ENCODE measurements at places on chromosomes 1 and 21. TPM values are rescaled to one million over a fixed set of nuclear protein-coding genes. Genes with fewer than 3 reads are reported as not detected.

Gene PKN2
- 45.8 TPM for total RNA-seq

Gene SLC26A9
- total RNA-seq: 21.7 TPM

Gene TSPAN2
- 6.1 TPM for total RNA-seq

Gene EFNA3
- 1.0 TPM for total RNA-seq

Gene ADGRL4
- 31.9 TPM for total RNA-seq

Gene ZBTB21
- 17.8 TPM for total RNA-seq

Gene NENF
- 45.6 TPM for total RNA-seq

Gene DDX20
- 10.9 TPM for total RNA-seq

Gene PI4KB
- total RNA-seq: 65.0 TPM

DNA sequence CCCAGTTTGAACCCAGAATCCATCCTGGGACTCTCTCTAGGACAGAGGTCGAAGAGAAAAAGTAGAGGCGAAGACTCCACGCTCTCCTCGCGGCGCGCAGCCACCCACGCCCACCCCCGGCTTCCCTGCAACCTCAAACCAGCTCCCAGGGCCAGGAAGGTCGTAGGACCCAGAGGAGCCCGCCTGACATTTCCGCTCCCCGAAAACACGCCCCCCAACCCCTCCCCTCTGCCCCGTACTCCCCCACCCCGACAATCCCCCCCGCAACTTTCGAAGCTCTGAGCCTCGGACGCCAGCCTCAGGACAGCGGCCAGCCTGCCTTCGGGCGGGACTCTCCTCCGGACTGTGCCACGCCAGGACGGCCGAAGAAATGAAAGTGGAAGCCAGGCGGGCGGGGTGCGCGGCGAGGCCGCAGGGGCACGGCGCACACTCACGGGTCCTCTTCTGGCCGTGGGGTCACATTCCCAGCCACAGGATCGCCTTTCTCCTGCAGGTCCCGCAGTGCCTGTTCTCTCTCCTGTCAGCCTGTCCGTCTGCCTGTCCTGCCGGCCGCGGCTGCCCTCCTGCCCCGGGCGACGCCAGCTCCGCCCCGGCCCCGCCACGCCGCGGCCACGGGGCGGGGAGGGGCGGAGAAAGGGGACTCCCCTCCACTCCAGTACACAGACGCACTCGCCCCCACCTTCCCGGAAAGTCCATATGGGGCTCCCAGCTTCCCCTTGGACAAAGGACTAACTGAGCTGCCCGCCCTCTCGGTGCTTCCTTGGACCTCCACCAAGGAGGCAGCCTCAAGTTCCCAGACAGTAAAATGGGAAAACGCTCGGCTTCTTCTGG, at the start of gene MOB3C:
Gene MOB3C, minus strand, starts transcription at position 535 of the 831 bp plus-strand sequence. CDS start 3,490 bp downstream, outside the sequence.
- no peaks in the 10 kb centered on the region for H3K27me3 ChIP-seq
- H3K27ac ChIP-seq: peak within 1 kb of the TSS; percentile 88
- H3K4me1 ChIP-seq: peaks cover 49% of the 10 kb centered on the region
- peak; percentile 91 for DNase-seq

DNA sequence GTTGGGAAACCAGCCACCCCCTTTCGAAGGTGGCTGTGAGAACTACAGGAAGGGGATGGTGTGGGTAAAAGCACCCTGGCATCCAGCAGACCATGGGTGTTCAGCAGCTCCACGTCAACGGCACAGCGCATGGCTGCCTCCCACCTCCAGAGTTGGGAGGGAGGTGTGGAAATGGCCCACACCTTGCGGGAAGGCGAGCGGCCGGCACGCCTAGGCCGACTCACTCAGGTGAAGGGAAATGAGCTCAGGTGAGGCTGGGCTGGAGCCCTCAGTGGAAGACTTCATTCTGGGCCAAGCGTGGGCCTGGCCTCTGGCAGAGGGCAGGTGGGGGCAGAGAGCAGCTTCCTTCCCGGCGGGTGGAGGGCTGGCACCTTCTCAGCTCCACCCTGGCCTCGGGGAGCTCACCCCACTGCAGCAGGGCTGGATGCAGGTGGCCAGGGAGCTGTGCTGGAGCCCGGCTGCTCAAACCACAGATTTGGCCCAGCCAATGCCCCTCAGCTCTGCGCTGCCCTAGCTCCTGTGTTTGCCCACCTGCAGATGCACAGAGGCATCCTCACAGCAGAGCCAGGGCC, 24.8 kb upstream of the ALDH4A1 start:
- peak overlapping the region; percentile 19 for H3K4me3 ChIP-seq
- no peaks in the 10 kb centered on the region for H3K36me3 ChIP-seq
- H3K27ac ChIP-seq: peak overlapping the region; percentile 84
- no peaks in the 10 kb centered on the region for H3K27me3 ChIP-seq

GRCh38 chr1:43949678-43950077, 2.9 kb downstream of the IPO13 start:
- no peak overlapping the region for H3K4me3 ChIP-seq
- no peaks in the 10 kb centered on the region for H3K36me3 ChIP-seq
- H3K27me3 ChIP-seq: no peaks in the 10 kb centered on the region
- DNase-seq: no peak

- no peak for DNase-seq
- no peak overlapping the region for H3K4me3 ChIP-seq
- no peaks in the 10 kb centered on the region for H3K27me3 ChIP-seq
- no peak overlapping the region for H3K27ac ChIP-seq
Observed at GRCh38 chr1:88976235-88976634, 16.2 kb downstream of the KYAT3 start.

DNA sequence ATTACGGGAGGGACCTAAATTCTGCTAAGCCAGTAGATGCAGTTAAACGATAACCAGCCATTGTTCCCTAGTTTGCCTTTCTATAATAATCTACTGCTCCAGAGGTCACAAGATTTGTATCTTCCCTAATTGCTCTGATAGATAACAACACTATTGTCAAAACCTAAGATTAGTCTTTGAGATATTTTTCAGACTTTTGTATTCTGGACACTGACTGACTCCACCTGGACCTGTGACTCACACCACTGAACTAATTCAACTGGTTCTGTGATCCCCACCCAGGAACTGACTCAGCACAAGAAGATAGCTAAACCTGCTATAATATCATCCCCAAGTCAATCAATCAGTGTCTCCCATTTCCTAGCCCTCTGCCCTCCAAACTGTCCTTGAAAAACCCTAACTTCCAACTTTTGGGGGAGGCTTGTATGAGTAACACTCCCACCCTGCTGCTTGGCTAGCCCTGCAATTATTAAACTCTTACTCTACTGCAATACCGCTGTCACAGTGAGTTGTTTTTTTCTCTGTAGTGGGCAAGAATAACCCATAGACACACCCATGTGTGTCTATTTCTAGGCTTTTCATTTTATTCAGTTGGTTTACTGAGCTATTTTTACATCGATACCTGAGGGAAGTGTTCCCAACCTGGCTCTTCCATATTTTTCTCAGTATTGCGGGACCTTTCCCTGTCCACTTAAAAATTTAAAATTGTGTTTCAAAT, 11.2 kb downstream of the KIFAP3 start:
- H3K4me3 ChIP-seq: no peak overlapping the region
- DNase-seq: no peak
- no peaks in the 10 kb centered on the region for H3K27me3 ChIP-seq

DNA sequence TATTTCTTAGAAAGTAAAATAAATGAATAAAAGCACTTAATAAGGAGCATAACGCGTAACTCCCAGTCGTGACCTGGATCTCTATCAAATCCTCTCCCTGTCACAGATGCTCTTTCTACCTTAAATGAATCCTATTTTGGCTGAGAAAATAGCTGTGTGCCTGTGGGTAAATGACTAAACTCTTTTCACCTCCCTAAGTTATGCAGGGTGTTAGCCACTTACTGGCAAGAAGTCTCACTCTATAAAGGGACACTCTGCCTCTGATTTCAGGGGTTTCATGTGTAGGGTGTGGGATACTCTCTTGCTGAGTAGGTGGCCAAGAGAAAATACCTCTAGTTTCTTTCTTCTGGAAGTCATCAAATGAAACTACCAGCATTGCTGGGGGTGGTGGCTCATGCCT, 24.3 kb upstream of the PPP1R15B start:
- H3K4me1 ChIP-seq: peaks cover 22% of the 10 kb centered on the region
- H3K36me3 ChIP-seq: peaks cover 85% of the 10 kb centered on the region
- no peak overlapping the region for H3K4me3 ChIP-seq
- H3K27me3 ChIP-seq: no peaks in the 10 kb centered on the region
- H3K27ac ChIP-seq: no peak overlapping the region

DNA sequence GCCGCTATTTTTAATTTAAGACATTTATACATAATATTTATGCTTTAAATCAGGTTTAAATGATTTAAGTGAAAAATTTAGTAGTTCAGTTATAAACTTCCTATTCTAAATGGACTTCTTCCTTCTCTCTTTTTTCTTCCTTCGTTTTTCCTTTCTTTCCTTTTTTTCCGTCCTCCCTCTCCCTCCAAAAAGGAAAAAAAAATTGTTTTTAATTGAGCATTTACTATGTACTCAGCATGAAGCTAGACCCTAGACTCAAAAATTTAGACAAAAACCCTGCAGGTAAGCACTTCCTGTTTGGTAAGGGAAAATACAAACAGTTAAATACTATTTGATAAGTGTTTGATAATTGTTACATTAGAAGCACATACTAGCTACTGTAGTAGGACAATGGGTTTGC, 2.6 kb upstream of the TM2D1 start:
- peaks cover 8% of the 10 kb centered on the region for H3K4me1 ChIP-seq
- no peak for DNase-seq
- no peaks in the 10 kb centered on the region for H3K36me3 ChIP-seq
- H3K27ac ChIP-seq: no peak overlapping the region

DNA sequence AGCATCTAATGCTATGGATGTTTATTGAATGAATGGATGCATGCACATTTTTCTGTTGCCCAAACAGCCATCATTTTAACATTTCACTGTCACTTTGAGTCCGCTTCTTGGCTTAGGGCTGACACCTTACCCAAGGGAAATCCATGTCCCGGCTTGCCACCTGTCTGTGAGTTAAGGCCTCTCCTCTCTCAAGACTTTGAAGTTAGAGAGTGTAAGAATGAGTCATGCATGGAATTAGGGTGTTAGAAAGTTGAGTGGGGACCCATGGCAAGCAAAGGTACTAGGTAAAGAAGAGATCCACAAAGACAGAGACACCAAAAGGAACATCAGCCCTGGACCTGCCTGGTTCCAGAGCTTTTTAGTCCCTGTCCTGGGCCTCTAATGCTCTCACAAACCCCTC, 35.1 kb downstream of the ATP1A1 start:
- no peak for DNase-seq
- H3K4me3 ChIP-seq: no peak overlapping the region
- no peak overlapping the region for H3K27ac ChIP-seq
- H3K27me3 ChIP-seq: no peaks in the 10 kb centered on the region
- peaks cover 55% of the 10 kb centered on the region for H3K36me3 ChIP-seq

DNA sequence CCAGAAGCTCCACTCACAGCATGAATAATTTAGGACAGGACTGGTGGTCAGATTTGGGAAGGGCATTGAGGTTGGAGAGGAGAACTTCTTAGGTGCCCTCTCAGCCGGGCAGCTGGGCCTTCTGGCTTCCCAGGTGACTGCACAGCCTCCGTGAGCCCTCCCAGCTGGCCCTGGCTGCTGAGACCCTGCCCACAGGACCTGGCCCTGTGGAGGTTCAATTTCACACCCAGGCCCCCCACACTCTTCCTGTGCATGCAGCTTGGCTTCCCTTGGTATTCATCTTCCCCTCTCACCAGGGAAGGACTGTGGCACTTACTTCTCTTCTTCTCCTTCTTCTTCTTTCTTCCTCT, 50.6 kb downstream of the NDUFS5 start:
- peak; percentile 29 for DNase-seq
- H3K4me3 ChIP-seq: no peak overlapping the region
- peaks cover 7% of the 10 kb centered on the region for H3K4me1 ChIP-seq
- no peak overlapping the region for H3K27ac ChIP-seq
- peaks cover 2% of the 10 kb centered on the region for H3K27me3 ChIP-seq

GRCh38 chr1:114310695-114311271, 157.1 kb upstream of the SYT6 start:
- no peak overlapping the region for H3K27ac ChIP-seq
- no peaks in the 10 kb centered on the region for H3K4me1 ChIP-seq
- H3K4me3 ChIP-seq: no peak overlapping the region
- no peaks in the 10 kb centered on the region for H3K27me3 ChIP-seq
- no peaks in the 10 kb centered on the region for H3K36me3 ChIP-seq
- no peak for DNase-seq

DNA sequence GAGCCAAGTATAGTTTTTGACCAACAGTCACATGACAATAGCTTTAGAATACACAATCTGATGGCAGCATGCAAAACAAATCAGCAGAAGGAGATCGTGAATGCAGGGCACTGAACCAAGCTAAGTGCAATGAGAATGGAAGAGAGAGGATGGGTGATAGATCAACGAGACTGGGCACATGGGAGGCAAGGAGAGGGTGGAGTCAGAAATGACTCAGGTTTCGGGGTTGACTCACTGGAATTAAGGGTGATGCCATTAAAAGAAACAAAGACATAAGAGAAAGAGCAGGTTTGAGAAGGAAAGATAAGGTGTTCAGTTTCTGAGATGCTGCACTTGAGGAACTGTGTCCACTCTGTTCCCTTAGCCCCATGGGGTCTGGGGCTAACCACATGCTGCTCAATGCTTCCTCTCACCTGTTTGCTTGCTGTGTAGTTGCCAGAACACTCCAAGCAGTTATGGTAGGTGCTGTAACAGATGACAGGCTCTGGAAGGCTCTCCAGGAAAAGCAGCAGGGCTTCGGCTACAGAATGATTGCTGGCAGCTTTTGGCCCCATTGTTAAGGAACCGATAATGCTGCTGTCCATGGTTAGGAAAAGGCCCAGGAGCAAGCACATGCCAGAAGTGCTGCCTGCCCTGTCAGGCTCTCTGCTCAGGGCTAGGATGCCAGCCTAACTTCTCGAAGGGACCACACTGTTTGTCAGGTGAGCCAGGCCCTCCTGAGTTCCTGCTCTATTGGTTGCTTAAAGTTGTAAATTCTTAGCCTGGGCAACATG, 6.1 kb upstream of the MTF1 start:
- H3K36me3 ChIP-seq: peaks cover 91% of the 10 kb centered on the region
- H3K4me1 ChIP-seq: peaks cover under 1% of the 10 kb centered on the region
- H3K27ac ChIP-seq: no peak overlapping the region

GRCh38 chr1:230105245-230105753, 38.3 kb downstream of the GALNT2 start:
- peak overlapping the region; percentile 82 for H3K27ac ChIP-seq
- no peaks in the 10 kb centered on the region for H3K27me3 ChIP-seq
- H3K4me1 ChIP-seq: peaks cover 53% of the 10 kb centered on the region
- no peak for DNase-seq
- no peaks in the 10 kb centered on the region for H3K36me3 ChIP-seq

GRCh38 chr1:26391450-26391849, 18.9 kb upstream of the ZNF683 start:
- no peak overlapping the region for H3K4me3 ChIP-seq
- DNase-seq: no peak
- H3K27ac ChIP-seq: no peak overlapping the region

DNA sequence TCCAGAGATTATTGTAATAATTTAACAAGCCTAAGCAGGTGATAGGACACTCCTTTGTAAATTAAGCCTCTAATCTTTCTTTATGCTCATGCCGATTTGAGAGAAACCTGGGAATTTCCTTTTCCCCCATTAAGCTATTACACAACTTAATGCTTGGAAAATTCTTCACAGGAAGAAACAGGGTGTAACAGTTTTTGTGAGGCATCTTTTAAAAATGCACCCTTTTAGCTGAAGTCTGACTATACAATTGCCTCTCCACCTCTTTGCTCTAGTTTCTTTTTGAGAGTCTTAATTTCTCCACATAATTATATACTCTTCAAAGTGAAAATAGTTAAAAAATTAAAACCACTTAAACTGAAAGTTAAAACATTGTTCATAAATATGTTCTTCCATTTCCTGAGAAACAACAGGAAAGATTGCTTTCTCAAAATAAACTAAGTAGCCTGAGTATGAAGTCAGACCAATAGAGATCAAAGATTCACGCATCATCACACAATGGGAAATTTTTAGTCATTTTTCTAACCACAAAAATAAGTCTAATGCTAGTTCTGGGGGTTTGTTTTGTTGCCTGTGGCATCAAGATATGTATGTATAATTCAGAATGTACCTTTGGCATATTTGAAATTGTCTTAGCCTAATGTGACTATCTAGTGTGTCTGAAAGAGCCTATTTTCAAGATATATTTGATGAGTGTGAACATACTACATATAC, 34.7 kb downstream of the LRRC8D start:
- H3K27me3 ChIP-seq: no peaks in the 10 kb centered on the region
- no peaks in the 10 kb centered on the region for H3K4me1 ChIP-seq
- no peaks in the 10 kb centered on the region for H3K36me3 ChIP-seq
- DNase-seq: no peak
